ENCODE measurements at places on chromosomes 6 and 20. TPM values are rescaled to one million over a fixed set of nuclear protein-coding genes. Genes with fewer than 3 reads are reported as not detected.

TBX18 gene
- total RNA-seq, result 16.0 TPM

COL20A1 gene
- 0.81 TPM for total RNA-seq

CDSN gene
- not detected for total RNA-seq

HLA-DRB1 gene
- not detected for total RNA-seq

TMEM151B gene
- total RNA-seq, result 0.07 TPM

LAMA2 gene
- 0.31 TPM for total RNA-seq

CALHM4 gene
- total RNA-seq, result not detected
